ENCODE measurements at places on chromosomes 5 and 9.
A peak's percentile ranks its signal among the peaks of the same experiment; 100 is the strongest.

- no peak for DNase-seq
Observed at GRCh38 chr5:41532485-41532884, 22.1 kb upstream of the PLCXD3 start.

- no peak for DNase-seq
Observed at GRCh38 chr9:91654527-91654926, 230.9 kb upstream of the NFIL3 start.

DNA sequence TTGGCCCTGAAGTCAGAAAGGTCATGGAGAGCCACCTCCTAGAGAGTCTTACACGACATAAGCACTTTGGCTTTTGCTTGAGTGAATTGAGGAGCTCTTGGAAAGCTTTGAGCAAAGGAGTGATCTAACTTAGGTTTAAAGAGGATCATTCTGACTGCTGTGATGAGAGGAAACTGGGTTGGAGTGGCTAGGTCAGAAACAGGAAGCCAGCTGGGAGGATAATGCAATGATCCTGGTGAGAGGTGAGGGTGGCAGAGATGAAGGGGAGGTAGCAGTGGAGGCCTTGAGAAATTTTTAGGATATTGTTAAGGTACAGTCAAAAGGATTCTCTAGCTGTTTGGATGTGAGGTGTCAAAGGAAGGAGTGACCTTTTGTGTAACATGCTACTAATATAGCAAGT, 32.2 kb upstream of the ROPN1L start:
- no peak for DNase-seq

- no peak for DNase-seq
Observed at GRCh38 chr5:170570476-170570875, 66.7 kb downstream of the KCNIP1 start.

- DNase-seq, result no peak
Observed at GRCh38 chr9:89277454-89277853, 33.5 kb upstream of the CKS2 start.

- DNase-seq, result no peak
Observed at GRCh38 chr9:35944173-35944572, 13.8 kb downstream of the OR2S2 start.

- DNase-seq, result no peak
Observed at GRCh38 chr5:162529886-162530285, 462.3 kb downstream of the GABRG2 start.

- no peak for DNase-seq
Observed at GRCh38 chr5:133412661-133413060, 199.7 kb downstream of the FSTL4 start.

GRCh38 chr9:20152151-20152725, 363.4 kb upstream of the SLC24A2 start:
- no peak for DNase-seq

- no peak for DNase-seq
Observed at GRCh38 chr5:36705055-36705454, 98.6 kb downstream of the SLC1A3 start.

- peak; percentile 29 for DNase-seq
Observed at GRCh38 chr5:1654786-1655495, 131.2 kb upstream of the LPCAT1 start.

DNA sequence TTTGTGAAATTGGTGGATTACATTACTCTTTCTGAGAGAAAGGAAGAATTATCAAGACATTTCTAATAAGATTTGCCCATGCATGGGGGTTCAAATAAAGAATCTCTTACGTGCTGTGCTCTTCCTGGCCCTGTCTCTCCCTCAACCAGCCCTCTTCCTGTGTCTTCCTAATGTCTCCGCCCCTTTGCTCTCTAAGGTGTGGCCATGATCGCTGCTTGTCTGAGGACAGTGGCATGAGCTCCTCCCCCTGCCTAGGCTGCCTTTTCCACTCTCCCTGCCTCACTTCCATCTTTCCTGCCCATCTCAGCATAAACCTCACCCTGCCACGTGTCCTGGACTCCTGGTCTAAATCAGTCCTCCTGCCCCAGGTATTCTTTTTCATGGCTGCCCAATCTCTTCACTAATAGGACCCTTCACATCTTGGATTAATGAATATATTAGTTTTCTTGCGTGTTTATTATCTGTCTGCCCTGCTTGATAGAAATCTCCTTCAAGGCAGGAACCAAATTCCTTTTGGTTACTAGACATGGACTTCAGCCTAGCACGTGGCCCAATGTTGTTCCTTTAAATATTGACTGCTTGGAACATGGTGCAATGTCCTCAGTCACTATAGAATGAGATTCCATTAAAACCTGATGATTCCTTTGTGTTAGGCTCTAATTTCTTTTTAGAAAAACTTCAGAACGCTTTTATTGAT, 122.3 kb downstream of the MTRR start:
- no peak for DNase-seq

- DNase-seq, result no peak
Observed at GRCh38 chr9:130921989-130922892, 16.8 kb downstream of the FIBCD1 start.

GRCh38 chr9:108463932-108464606, 391.7 kb downstream of the ACTL7B start:
- no peak for DNase-seq

DNA sequence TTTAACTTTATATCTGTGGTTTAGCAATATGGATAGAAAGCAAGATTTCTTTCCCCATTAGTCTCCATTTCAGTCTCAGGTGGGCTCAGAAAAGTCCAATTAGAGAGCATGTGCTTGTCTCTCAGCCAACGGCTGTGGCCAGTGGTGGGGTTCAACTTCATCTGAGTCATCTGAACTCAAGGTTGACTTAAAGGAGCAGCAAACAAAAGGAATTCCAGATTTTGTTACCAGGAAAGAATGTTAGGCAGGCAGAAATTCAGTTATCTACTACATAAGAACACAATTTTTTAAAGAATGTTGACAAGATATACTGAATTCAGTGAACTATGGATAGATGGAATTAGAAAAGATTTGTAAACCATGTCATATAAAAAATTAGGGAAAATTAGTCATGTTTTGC, 784.1 kb downstream of the MAT2B start:
- no peak for DNase-seq

DNA sequence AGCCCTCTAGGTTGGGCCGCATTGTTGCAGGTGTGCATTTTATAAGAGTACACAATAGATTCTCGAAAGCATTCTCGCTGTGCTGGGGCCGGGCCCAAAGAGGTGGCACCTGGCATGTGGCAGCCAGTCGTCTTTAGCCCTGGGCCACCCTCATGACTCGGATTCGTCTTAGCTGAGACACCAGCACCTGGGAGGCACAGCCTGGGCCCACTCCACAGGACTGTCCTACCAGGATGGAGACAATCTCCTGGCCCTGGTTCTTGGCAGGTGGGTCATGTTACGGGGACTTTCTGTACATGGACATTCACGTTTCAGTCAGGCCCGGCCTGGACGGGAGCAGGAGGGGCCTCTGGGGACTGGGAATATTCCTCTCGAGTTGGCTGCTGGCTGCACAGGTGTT, 212.5 kb downstream of the FANCC start:
- DNase-seq, result no peak

- DNase-seq, result no peak
Observed at GRCh38 chr5:127943061-127943371, 140.6 kb upstream of the SLC12A2 start.

- DNase-seq, result no peak
Observed at GRCh38 chr9:116323571-116323970, 170.0 kb downstream of the PAPPA start.

GRCh38 chr5:42915306-42915866, 103.7 kb upstream of the SELENOP start:
- DNase-seq, result no peak

DNA sequence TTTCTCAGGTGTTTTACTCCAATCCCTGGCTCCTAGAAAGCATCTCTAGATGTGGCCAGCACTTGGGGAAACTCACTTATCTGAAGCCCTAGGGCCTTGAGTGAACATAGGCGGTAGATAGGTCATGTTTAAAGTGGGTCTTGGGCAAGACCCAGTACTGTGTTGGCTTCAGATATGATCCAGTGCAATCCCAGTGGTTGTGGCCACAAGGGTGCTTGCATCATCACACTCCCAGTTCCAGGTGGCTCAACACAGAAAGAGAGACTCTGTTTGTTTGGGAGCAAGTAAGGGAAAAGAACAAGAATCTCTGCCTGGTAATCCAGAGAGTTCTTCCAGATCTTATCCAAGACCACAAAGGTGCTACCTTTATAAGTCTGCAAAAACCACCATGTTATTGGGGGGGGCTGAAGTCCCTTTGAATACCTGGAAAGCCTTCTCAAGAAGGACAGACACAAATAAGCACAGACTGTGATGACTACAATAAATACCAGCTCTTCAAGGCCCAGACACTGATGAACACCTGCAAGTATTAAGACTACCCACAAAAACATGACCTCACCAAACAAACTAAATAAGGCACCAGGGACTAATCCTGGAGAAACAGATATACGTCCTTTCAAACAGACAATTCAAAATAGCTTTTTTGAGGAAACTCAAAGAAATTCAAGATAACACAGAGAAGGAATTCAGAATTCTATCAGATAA, 114.7 kb downstream of the LURAP1L start:
- DNase-seq, result no peak

- DNase-seq, result no peak
Observed at GRCh38 chr5:4418084-4418483, 722.0 kb upstream of the ADAMTS16 start.

- no peak for DNase-seq
Observed at GRCh38 chr5:34656001-34656699, at the start of gene RAI14. Gene RAI14, plus strand, starts transcription at chr5:34656328. Its CDS starts 30,592 bp downstream, at chr5:34686920.

- no peak for DNase-seq
Observed at GRCh38 chr9:134944916-134945315, 27.2 kb upstream of the FCN1 start.

DNA sequence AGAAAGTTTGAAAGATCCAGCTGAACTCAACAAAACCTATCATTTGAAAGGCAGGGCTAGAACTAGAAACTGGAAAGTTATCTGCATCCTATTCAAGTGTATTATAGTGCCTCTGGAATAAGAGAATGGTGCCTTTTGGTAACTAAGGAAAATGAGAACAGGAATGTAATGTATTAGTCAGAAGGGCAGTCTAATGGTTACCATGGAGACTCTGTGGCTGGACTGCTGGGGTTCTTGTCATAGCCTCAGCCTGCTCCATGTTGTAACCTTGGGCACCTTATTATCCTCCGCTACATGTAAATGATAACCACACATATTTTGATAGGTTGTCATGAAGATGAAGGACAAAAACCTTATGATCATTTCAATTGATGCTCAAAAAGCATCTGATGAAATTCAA, 24.6 kb upstream of the IFNB1 start:
- DNase-seq, result no peak

DNA sequence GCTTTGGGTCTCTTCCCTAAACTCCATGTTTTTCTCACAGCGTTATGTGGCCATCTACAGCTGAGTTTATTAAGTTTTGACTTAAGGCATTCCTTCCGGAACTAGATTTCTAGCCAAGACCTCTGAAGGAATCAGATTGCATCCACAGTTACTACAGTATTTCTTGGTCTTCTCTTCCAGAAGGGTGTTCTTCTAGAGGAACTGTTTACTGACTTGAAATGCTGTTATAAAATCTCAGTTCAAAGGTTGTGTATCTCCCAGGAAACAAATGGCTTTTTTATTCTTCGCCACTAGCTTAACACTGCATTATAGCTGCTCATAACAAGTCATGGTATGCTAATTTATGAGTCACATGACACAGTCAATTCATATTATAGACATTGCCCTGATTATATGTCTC, 55.3 kb upstream of the RAD23B start:
- no peak for DNase-seq

DNA sequence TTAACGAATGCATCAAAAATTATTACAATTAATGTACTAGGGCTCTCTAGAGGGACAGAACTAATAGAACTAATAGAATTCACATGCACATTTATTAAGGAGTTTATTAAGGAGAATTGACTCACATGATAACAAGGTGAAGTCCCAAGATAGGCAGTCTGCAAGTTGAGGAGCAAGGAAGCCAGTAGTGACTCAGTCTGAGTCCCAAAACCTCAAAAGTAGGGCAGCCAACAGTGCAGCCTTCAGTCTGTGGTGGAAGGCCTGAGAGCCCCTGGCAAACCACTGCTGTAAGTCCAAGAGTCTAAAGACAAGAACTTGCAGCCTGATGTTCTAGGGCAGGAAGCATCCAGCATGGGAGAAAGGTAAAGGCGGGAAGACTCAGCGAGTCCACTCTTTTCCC, 633.8 kb downstream of the SEMA5A start:
- no peak for DNase-seq

Measured in activated CD8-positive, alpha-beta memory T cell treated with anti-CD3 and anti-CD28 coated beads, Interleukin-2, amount 10 ng/mL, durations not matched to agents 7 days and 5 days (primary cell).